ENCODE measurements at places on chromosomes 2 and 18. TPM values are rescaled to one million over a fixed set of nuclear protein-coding genes. Genes with fewer than 3 reads are reported as not detected.

HOXD11 gene
- not detected for total RNA-seq

LOXL3 gene
- 5.9 TPM for total RNA-seq

PCARE gene
- total RNA-seq: not detected

IFIH1 gene
- total RNA-seq: 26.1 TPM

RAX gene
- total RNA-seq: not detected

DNA sequence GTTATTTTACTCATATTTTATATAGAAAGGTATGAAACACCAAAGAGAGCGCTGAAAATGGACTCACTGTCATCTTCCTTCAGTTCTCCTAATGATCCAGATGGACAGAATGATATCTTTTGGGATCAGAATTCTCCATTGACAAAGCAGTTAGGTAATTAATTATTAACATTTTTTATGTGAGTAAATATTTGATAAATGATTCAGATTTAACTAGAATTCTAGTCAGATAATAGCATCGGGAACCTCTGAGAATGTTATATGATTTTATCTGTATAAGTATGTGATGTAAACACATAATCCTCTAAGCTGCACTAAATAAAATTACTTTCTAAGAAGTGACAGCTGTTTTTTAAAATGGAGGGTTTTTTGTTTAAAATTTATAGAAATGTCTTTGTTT lies 2.0 kb downstream of the ETAA1 start:
- DNase-seq: no peak

DNA sequence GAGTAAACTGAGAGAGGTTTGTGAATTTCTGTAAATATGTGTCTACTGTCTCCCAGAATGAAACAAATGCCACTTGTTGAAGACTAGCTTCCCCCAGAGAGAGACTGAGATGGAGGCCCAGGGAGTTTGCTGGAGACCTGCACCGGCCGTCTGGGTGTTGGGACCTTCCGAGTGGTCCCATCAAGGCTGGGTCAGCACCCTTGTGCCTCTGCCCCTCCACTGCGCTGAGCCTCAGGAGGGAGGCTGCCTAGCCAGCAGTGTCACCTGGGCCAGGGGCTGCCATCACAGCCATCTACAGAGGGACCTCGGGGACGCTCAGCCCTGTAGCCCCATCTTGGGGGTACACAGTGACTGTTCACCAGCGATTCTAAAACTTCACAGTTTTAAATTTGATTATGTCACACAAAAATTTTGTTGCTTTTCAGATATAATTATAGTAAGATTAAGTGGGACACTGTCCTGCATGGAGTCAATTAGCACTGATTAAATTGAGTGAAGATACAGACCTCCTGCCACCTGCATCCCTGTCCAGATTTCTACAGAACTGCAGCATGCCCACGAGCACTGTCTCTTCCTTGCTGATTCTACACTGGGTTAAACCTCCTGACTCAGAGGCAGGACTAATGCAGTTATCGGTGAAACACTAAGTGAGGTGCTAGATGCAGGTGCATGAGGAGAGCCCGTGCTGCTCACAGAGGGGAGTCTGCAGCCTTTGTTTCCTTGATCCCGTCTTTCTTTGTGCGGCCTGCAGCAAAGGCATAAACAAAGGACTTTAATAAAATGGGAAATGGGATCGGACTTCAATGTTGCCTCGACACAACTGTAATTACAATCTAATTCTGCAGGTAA lies 50.5 kb downstream of the TMEM18 start:
- DNase-seq: no peak

All from lung (tissue), 17 donors.